ENCODE measurements at places on chromosomes 12 and 14.

DNA sequence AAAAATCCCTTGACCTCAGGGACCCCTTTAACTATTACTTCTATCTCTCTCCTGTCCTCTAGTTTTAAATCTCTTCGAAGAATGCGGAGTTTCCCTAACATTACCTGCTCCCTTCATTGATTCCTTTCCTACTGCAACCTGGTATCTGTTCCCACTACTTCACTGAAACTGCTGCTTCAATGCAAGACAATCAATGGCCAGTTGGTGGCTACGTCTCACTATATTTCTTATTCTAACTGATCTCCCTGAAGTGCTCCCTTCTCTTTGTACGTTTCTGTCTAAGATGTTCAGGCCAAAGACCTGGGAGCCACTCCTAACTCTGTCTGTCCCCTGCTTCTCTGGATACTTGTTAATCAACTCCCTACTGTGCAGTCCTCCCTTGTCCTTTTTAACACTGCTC is 10.3 kb upstream of the KCNA1 start:
- H3K27ac ChIP-seq: no peak overlapping the region
- H3K4me3 ChIP-seq: no peak overlapping the region
- no peaks in the 10 kb centered on the region for H3K36me3 ChIP-seq
- peak; percentile 23 for DNase-seq

- H3K4me3 ChIP-seq: no peak overlapping the region
- no peak for DNase-seq
- H3K36me3 ChIP-seq: no peaks in the 10 kb centered on the region
- no peaks in the 10 kb centered on the region for H3K4me1 ChIP-seq
- H3K27me3 ChIP-seq: no peaks in the 10 kb centered on the region
These were observed 140.0 kb downstream of the PDE3A start for GRCh38 chr12:20508359-20508758.

GRCh38 chr14:73720636-73721035 is 6.5 kb upstream of the PNMA1 start:
- H3K27ac ChIP-seq: peak overlapping the region; percentile 5
- H3K4me3 ChIP-seq: no peak overlapping the region
- H3K4me1 ChIP-seq: peaks cover 6% of the 10 kb centered on the region
- DNase-seq: no peak

- H3K36me3 ChIP-seq: peaks cover 21% of the 10 kb centered on the region
- peaks cover 29% of the 10 kb centered on the region for H3K4me1 ChIP-seq
- no peak overlapping the region for H3K27ac ChIP-seq
These were observed 52.9 kb downstream of the ACTN1 start for GRCh38 chr14:68926236-68926635.

GRCh38 chr14:31966896-31967668 is 110.0 kb upstream of the ARHGAP5 start:
- no peak overlapping the region for H3K4me3 ChIP-seq
- no peaks in the 10 kb centered on the region for H3K36me3 ChIP-seq
- H3K4me1 ChIP-seq: peaks cover 7% of the 10 kb centered on the region
- no peak overlapping the region for H3K27ac ChIP-seq
- H3K27me3 ChIP-seq: no peaks in the 10 kb centered on the region

GRCh38 chr12:6603095-6603567 is 4.0 kb downstream of the CHD4 start:
- DNase-seq: peak; percentile 74
- no peak overlapping the region for H3K4me3 ChIP-seq
- H3K4me1 ChIP-seq: peaks cover 44% of the 10 kb centered on the region

DNA sequence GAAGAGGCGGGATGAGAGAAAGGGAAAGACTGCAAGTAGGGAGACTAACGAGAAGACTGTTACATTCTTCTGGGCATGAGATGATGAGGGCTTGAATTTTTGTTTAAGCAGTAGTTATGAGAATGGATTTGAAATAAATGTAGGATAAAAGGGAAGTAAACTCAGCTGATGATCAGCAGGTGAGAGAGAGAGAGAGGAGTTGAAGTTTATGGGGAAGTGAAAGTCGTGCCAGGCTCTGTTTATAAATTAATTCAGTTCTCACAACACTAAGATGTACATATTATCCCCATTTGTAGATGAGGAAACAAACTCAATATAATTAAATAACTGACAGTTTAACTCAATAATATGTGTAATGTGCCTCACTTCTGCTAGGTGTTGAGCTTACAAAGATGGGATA is 170.0 kb upstream of the RMST start:
- no peak for DNase-seq
- H3K4me1 ChIP-seq: no peaks in the 10 kb centered on the region
- no peak overlapping the region for H3K27ac ChIP-seq
- peaks cover 2% of the 10 kb centered on the region for H3K27me3 ChIP-seq
- H3K4me3 ChIP-seq: no peak overlapping the region
- no peaks in the 10 kb centered on the region for H3K36me3 ChIP-seq

DNA sequence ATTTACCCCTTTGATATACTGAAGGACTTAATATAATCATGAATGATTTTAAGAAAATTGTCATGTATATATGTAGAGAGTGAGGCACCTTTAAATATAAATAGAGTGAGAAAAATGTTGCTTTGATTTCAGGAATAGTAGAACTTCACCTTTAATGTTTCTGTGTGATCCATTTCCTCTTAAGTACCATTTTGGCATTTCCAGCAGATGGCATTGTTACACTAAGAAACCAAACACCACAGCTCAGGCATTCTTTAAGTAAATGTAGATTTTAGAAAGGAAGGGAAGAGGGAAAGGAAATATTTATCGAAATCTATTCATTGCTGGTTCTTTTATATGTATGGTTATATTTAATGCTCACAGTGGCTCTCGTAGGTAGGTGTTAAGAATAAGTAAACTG is 556.7 kb upstream of the FBXO33 start:
- H3K4me3 ChIP-seq: no peak overlapping the region
- no peaks in the 10 kb centered on the region for H3K4me1 ChIP-seq
- no peak overlapping the region for H3K27ac ChIP-seq
- H3K36me3 ChIP-seq: no peaks in the 10 kb centered on the region
- DNase-seq: no peak

- H3K36me3 ChIP-seq: peaks cover 3% of the 10 kb centered on the region
- no peak overlapping the region for H3K4me3 ChIP-seq
- H3K4me1 ChIP-seq: no peaks in the 10 kb centered on the region
These were observed 53.9 kb upstream of the STRN3 start for GRCh38 chr14:31080056-31080455.

DNA sequence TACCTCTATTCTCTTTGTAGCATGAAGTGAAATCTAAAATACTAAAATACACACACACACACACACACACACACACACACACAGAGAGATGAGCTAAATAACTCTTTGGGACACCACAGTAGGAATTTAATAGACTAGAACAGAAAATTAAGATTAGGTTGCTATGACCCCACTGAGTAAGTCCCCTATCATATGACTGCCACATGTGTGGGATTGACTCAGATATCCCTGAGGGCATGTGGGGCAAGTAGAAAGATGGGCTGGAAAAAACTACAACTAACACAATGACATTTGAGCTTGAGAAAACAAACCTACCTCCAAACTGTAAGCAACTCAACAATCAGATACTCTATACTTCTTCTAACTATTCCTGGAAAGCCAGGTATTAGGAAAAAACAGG is 27.0 kb downstream of the SLC25A21 start:
- no peaks in the 10 kb centered on the region for H3K4me1 ChIP-seq
- no peaks in the 10 kb centered on the region for H3K36me3 ChIP-seq
- DNase-seq: no peak
- no peak overlapping the region for H3K4me3 ChIP-seq
- no peaks in the 10 kb centered on the region for H3K27me3 ChIP-seq

DNA sequence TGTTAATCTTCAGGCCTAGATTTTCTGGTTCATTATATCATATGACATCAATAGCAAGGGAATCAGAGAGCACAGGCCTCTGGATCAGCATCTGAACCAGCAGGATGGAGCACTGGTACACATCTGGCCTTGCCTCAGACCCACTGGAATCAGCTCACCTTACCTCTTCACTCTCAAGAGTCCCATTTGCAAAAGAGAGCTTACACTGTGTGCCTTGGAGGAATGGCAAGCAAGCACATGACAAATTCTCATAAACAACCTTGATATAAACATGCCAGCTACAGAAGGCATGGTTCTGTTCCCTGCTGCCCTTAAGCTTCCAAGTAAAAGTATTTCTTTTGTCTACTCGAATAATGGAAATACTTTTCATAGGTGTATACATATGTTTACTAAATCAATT is 128.6 kb upstream of the CPM start:
- H3K27me3 ChIP-seq: no peaks in the 10 kb centered on the region
- H3K4me1 ChIP-seq: peaks cover 29% of the 10 kb centered on the region
- H3K36me3 ChIP-seq: no peaks in the 10 kb centered on the region
- DNase-seq: no peak
- H3K27ac ChIP-seq: no peak overlapping the region
- H3K4me3 ChIP-seq: no peak overlapping the region

DNA sequence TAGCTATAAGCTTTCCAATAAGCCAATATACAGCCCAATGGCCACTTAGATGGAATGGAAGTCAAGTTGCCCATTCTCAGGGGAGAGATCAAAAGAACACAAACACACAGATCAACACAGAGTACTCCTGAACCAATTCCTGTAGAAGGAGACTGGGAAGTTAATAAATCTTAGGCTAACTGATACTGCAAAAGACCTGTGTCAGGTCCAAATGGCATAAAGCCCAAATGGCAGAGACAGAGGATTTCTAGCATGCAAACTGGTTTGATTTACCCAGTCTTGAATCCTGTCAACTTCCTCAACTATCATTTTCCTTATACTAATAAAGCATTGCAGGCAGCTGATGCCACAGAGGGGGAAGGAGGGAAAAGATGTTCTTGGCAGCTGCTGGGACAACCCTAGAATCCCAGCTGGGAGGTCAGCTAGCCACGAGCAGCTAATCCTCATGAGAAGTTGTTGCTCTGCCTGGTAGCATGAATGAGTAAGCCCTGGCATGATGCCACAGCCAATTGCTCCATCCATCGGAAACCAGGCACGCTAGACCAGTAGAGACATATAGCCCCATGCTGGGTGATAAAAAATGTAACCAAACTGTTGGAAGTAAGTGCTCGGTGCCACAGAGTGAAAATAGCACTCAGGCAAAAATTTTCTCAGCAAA is 26.2 kb downstream of the ANG start:
- no peaks in the 10 kb centered on the region for H3K36me3 ChIP-seq
- no peak for DNase-seq
- no peak overlapping the region for H3K27ac ChIP-seq
- no peaks in the 10 kb centered on the region for H3K4me1 ChIP-seq
- peaks cover 6% of the 10 kb centered on the region for H3K27me3 ChIP-seq
- H3K4me3 ChIP-seq: no peak overlapping the region

GRCh38 chr12:19191563-19191962 is 62.0 kb downstream of the PLEKHA5 start:
- no peak for DNase-seq
- no peaks in the 10 kb centered on the region for H3K36me3 ChIP-seq
- peaks cover 7% of the 10 kb centered on the region for H3K27me3 ChIP-seq
- no peaks in the 10 kb centered on the region for H3K4me1 ChIP-seq
- no peak overlapping the region for H3K4me3 ChIP-seq

DNA sequence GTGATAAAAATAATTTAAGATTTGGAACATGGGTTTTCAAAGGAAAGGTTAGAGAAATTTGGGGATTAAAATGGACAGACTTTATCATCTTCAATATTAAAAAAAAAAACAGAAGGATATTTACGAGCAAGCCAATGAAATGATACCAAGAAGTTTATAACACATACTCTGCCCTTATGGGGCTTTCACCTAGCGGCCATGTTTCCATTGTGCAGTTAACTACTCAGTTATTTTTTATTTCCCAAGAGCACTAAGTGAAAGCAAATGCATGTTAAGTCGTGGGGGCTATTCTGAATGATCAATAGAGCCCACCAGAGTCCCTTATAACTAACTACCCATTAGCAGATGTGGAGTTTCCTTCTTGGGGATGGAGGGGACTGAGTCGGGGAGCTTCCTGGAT is 53.9 kb downstream of the ETV6 start:
- peak overlapping the region; percentile 39 for H3K4me3 ChIP-seq
- peak overlapping the region; percentile 88 for H3K27ac ChIP-seq
- no peaks in the 10 kb centered on the region for H3K27me3 ChIP-seq
- H3K36me3 ChIP-seq: peaks cover 26% of the 10 kb centered on the region

DNA sequence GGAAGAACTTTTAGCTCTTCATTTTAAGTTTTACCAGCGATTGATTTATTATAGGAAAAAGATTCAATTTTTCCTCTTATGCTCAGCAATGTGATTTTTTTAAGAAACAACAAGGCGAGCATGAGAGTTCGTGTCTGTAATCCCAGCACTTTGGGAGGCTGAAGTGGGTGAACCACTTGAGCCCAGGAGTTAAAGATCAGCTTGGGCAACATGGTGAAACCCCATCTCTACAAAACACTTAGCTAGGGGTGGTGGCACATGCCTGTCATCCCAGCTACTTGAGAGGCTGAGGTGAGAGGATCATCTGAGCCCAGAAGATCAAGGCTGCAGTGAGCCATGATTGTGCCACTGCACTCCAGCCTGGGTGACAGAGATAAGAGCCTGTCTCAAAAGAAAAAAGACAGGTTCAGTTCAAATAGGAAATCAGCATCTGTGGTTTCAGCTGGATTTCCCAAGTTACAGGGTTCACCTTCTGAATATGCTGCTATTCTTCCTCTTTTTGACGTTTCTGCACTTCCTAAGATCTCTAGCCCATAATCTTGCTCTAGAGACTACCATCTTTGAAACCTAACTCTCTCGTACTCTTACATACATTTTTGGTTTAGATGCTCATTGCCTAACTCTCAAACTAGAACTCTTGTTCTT is 274.7 kb downstream of the SEC23A start:
- no peaks in the 10 kb centered on the region for H3K36me3 ChIP-seq
- no peak for DNase-seq
- H3K27me3 ChIP-seq: no peaks in the 10 kb centered on the region
- no peak overlapping the region for H3K4me3 ChIP-seq
- H3K4me1 ChIP-seq: no peaks in the 10 kb centered on the region
- H3K27ac ChIP-seq: no peak overlapping the region

DNA sequence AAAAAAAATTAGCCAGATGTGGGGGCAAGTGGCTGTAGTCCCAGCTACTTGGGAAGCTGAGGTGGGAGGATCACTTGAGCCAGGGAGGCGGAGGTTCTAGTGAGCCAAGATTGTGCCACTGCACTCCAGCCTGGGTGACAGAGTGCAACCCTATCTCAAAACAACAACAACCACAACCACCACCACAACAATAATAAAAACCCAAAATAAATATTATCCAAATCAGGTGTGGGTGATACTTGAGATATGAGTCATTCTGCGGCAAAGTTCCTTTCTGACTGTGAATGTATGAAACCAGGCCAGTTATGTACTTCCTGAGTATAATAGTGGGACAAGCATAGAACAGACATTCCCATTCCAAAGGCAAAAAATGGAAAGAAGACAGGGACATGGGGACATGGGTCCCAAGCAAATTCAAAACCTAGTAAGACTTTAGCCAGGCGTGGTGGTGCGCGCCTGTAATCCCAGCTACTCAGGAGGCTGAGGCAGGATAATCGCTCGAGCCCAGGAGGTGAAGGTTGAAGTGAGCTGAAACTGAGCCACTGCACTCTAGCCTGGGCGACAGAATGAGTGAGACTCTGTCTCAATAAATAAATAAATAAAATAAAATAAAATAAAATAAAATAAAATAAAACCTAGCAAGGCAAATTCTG is 9.7 kb upstream of the ERC1 start:
- no peak for DNase-seq
- no peak overlapping the region for H3K4me3 ChIP-seq
- peaks cover 2% of the 10 kb centered on the region for H3K27me3 ChIP-seq
- H3K36me3 ChIP-seq: no peaks in the 10 kb centered on the region

- H3K4me1 ChIP-seq: peaks cover 17% of the 10 kb centered on the region
- H3K4me3 ChIP-seq: no peak overlapping the region
- DNase-seq: peak; percentile 60
- H3K27me3 ChIP-seq: no peaks in the 10 kb centered on the region
- peaks cover 1% of the 10 kb centered on the region for H3K36me3 ChIP-seq
These were observed 150.2 kb downstream of the SSPN start for GRCh38 chr12:26345471-26346003.

All from activated CD4-positive, alpha-beta T cell treated with anti-CD3 and anti-CD28 coated beads, Interleukin-2, amount 10 ng/mL, durations not matched to agents 24 days and 14 days (primary cell).